ENCODE measurements at places on chromosomes 16 and 17.
A peak's percentile ranks its signal among the peaks of the same experiment; 100 is the strongest.

GRCh38 chr17:80725517-80725916 is 180.9 kb downstream of the RPTOR start:
- DNase-seq, result no peak

- DNase-seq, result no peak
Observed at GRCh38 chr16:15489016-15489415, 54.6 kb downstream of the BMERB1 start.

DNA sequence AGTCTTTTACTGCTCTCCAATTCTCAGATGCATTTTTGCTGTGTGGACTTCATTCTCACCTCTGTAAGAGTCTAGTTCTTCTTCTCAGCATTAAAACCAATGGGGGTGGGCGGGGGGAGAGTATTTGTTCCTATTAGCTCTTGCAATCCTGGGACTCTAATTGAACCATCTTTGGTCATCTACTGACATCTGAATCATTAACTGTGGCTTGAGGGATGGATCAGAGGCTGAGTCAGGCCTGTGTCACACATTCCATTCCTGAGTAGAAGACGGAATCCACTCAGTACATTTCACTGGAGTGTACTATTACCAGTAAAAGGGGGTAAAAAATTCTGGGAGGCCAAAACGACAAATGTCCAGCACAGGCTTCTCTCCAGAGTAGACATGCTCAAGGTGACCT is 12.8 kb upstream of the ZNF23 start:
- DNase-seq, result peak; percentile 86

GRCh38 chr17:16258901-16259300 is 41.9 kb downstream of the PIGL start:
- DNase-seq, result no peak

- DNase-seq, result no peak
Observed at GRCh38 chr16:48235058-48235555, 9.0 kb upstream of the LONP2 start.

- DNase-seq, result no peak
Observed at GRCh38 chr17:12035673-12036072, 15.0 kb downstream of the MAP2K4 start.

GRCh38 chr17:50055055-50055425 is 870 bp upstream of the ITGA3 start:
- no peak for DNase-seq

- DNase-seq, result peak; percentile 24
Observed at GRCh38 chr17:55576237-55576995, 65.2 kb upstream of the SMIM36 start.

GRCh38 chr16:19781226-19781625 is 63.2 kb downstream of the IQCK start:
- DNase-seq, result no peak

DNA sequence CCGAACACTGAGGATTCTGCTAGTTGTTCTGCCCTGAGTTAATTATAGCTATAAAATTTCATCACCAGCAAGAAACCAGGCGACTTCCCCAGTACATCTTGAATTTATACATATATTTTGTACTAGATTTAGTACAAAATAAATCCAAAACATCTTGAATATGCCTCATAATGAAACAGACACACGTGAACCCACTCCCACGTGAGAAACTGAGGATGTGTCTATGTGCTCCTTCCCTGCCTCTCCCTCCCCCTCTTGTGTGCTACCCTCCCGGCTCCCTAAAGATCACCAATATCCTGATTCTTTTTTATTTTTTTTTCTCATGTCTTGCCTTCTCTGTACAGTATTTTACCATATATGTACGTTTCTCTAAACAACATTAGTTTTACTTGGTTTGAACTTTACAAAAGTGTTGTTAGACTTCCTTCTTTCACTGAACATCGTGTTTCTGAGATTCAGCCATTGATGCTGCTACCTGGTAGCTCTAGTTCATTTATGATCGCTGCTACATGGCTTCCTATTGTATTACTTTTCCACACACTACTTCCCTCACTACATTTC is 1.1 kb upstream of the LCMT1 start:
- no peak for DNase-seq

All from HS-5 (cell line).